PC-3 (cell line): ENCODE measurements at places on chromosomes 4 and X. TPM values are rescaled to one million over a fixed set of nuclear protein-coding genes. Genes with fewer than 3 reads are reported as not detected.

The ITGB1BP2 gene
- 0.75 and 1.7 TPM in 2 replicates for total RNA-seq

The CYSLTR1 gene
- total RNA-seq, result not detected in 2 replicates

- peak; percentile 44 for DNase-seq
These were observed 42.4 kb upstream of the SLC2A9 start for GRCh38 chr4:10063544-10064300.

DNA sequence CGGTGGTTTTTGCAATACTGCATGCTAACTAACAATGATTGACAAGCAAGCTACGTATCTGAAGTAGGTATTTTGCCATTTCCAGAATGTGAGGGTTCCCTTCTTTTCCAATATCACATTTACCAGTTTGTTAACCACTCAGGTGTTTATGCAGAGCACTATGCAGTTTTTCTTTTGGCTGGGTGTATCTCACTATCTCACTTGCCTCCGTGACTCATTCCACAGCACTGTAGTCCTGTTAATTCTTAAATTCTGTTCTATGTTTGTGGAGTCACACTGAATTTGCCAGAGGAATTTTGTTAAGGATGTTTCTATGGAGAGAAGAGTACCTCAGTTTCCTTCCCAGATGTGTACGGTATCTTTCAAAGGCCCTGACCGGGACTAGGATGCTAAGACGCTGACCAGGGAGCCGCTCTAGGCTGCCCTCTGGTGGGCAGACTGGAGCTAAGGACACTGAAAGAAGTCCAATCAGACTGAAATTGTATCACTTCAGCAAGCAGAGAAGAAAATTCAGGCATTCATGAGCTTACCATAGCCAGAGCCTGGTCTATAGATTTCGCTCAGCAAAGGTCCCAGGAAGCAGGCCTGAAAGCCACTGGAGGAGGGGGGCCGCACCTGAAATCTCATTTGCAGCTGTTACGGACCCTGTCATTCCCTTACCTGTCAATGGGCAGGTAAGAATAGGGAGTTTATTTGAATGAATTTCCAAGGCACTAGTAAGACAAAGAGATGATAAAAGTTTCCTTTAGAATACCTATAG is 388.4 kb upstream of the SPOCK3 start:
- peak; percentile 69 for DNase-seq

DNA sequence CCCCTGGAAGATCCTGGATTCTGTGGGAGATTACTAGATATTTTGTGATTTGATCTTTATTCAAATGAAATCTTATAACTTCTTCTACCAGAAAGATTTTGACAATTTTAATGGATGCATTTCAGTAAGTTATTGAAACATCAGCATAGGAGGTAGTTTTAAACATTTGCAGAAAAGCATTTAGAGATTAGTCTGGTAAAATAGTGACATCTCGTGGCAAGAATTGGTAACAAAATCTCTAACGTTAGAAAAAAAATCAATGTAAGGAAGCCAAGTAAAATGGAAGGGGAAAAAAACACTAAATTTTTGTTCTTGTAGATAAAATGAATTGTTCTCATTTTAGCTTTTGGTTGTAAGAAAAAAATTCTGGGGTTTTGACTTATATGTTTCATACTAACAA is 73.3 kb downstream of the TASL start:
- peak; percentile 64 for DNase-seq

DNA sequence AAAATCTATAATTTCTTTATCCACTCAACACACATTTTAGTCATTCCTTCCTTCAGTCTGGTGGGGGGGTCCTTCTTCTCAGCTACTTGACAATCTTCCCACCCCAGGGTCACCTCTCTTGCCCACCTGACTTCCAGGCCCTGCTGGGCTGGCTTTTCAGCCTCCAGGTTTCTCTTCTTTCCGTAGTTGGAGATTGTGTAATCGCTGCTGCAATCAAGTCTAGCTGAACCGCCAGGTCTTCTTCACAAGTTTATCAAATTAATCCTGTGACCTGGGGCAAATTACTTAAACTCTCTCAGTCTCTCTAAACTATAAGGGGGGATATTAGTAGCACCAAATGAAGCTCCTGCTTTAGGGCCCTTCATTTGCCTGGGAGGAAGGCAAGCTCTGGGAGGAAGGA is 102.9 kb upstream of the TNIP3 start:
- DNase-seq, result no peak
